Epithelial cell of alveolus of lung (primary cell): ENCODE measurements at places on chromosomes 16 and 17. TPM values are rescaled to one million over a fixed set of nuclear protein-coding genes. Genes with fewer than 3 reads are reported as not detected.

Gene SALL1
- total RNA-seq = 0.39 and 1.2 TPM in 2 replicates

Gene KRTAP4-5
- total RNA-seq = not detected in 2 replicates

Gene C16orf46
- 0.13 and 0.88 TPM in 2 replicates for total RNA-seq

Gene TEKT1
- not detected in 2 replicates for total RNA-seq

Gene GAST
- not detected in 2 replicates for total RNA-seq

Gene RAB11FIP4
- total RNA-seq = under 0.01 and 0.52 TPM in 2 replicates

Gene CDH3
- 6.2 and 23.1 TPM in 2 replicates for total RNA-seq

Gene GLIS2
- 5.7 and 8.8 TPM in 2 replicates for total RNA-seq

Gene IRX3
- 0.48 and 0.91 TPM in 2 replicates for total RNA-seq

Gene GDPD3
- total RNA-seq = 0.13 and 4.2 TPM in 2 replicates

Gene KRT15
- 0.96 and 2.7 TPM in 2 replicates for total RNA-seq

Gene TBC1D3D
- total RNA-seq = not detected in 2 replicates

Gene RAB26
- total RNA-seq = 0.91 and 3.3 TPM in 2 replicates

Gene HBA2
- 0.91 TPM in 1 of 2 replicates, not detected in the other for total RNA-seq

Gene CMTM2
- total RNA-seq = not detected in 2 replicates

Gene ITGAE
- total RNA-seq = 26.0 and 27.7 TPM in 2 replicates

Gene SLC4A1
- total RNA-seq = not detected in 2 replicates

Gene TBC1D3L
- 1.0 and 6.4 TPM in 2 replicates for total RNA-seq

Gene GUCY2D
- under 0.01 TPM in 1 of 2 replicates, not detected in the other for total RNA-seq

Gene C1QTNF8
- not detected in 2 replicates for total RNA-seq

Gene WDR45B
- 72.3 and 77.8 TPM in 2 replicates for total RNA-seq

Gene SMIM5
- not detected in 2 replicates for total RNA-seq

Gene FZD2
- total RNA-seq = 19.4 and 32.3 TPM in 2 replicates

Gene SKAP1
- 0.78 TPM in 1 of 2 replicates, not detected in the other for total RNA-seq

Gene TBC1D3G
- total RNA-seq = not detected in 2 replicates

Gene CTRB2
- not detected in 2 replicates for total RNA-seq

Gene CDRT15
- total RNA-seq = not detected in 2 replicates

Gene PLXDC1
- 0.08 TPM in 1 of 2 replicates, not detected in the other for total RNA-seq

Gene TSPAN10
- 0.26 and 0.64 TPM in 2 replicates for total RNA-seq

Gene CSF3
- 1.5 and 76.0 TPM in 2 replicates for total RNA-seq

Gene HOXB5
- total RNA-seq = 8.4 and 18.9 TPM in 2 replicates

Gene SHISA9
- not detected in 2 replicates for total RNA-seq

Gene ENPP7
- not detected in 2 replicates for total RNA-seq

Gene GRAPL
- 0.72 and 1.0 TPM in 2 replicates for total RNA-seq

Gene GGA3
- total RNA-seq = 13.3 and 15.5 TPM in 2 replicates

Gene ZNF778
- total RNA-seq = 6.5 and 8.8 TPM in 2 replicates
